ENCODE measurements at places on chromosomes 7 and 10.

DNA sequence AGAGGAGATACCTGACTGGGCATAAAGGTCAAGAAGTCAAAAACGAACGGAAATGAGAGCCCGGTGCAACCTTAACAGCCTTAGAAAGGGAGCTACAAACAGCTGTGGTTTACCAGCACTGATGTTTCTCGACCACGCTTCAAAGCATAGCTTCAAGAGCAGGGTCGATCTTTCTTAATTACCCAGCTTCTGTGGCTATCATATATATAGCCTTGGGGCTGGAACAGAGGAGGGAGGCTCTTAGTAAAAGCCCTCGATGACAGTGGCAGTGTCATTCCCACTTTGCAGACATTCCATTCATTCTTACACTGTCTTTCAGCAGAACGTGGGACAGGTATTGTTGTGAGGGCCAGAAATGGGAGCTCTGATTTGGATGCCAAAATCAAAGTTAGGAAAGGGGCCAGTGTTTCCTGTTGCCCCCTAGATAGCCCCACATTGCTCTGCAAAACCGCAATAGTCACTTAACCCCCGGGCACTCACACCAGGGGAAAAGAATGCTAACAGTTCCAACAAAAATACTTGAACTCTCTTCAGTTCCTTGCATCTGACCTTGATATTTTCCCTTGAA, 141.5 kb downstream of the MTPAP start:
- no peak for DNase-seq

GRCh38 chr10:131636116-131636515, 264.7 kb upstream of the PPP2R2D start:
- DNase-seq = no peak

DNA sequence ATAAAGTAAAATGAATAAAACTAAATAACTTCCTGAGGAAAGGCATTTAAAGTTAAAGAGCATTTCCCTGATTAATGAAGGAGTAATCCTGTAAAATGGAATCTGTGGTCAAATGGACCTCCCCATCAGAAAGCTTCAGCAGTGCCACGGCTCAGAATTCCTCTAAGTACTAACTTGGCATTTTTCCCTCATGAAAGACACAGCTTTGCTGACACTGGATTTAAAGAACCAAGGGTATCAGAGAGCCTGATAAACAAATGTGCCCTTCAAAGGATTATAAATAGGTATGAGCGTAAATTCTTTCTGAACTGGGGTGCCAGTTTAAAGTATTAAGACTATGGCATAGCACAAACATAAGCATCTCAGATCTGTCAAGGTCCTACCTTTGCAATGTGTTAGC, 24.2 kb upstream of the RNF148 start:
- DNase-seq = no peak

DNA sequence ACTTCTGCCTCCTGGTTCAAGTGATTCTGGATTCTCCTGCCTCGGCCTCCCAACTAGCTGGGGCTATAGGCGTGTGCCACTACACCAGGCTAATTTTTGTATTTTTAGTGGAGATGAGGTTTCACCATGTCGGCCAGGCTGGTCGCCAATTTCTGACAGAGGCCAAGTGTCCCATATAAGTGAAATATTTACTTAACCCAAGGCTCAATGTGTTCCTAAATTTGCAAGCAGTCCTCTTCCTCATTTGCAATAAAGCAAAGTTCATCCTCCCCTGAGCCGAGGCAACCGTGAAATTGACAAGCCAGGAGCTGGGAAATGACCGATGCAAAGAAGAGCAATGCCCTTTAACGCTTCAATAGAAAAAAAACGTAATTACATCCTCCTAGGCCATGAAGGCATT, 347.7 kb downstream of the FRMD4A start:
- DNase-seq = no peak

DNA sequence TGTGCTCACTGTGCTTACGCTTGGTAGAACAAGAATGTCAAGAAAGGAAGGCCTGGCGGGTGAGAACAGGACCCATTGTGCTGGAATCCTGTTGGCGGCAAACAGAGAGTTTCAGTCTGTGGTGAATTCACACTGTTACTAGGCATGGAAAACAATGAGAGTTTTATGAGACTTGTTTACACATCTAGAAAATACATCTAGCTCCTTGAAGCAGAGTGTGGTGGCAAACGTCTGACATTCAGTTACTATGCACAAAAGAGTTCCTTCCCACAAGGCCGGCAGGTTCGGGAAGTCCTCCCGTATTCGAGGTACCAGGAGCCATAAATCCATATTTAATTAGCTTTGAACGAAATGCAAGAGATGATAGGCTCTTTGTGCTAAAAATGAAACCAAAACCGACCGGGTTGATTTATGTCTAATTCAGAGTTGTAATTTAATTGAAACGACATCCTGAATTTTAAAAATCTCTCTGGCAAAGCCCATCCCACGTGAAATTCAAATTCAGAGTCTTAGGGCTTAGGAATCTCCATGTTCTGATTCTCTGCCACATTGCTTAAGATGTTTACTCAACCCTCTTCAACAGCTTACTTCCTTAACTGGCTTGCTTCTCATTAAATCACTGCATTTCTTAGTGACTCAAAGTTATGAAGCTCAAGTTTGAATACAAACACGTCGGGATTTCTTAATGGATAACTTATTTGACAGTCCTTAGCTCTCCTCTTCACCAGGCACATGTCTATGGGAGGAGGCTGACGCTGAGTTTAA, 299.9 kb upstream of the PITRM1 start:
- no peak for DNase-seq

DNA sequence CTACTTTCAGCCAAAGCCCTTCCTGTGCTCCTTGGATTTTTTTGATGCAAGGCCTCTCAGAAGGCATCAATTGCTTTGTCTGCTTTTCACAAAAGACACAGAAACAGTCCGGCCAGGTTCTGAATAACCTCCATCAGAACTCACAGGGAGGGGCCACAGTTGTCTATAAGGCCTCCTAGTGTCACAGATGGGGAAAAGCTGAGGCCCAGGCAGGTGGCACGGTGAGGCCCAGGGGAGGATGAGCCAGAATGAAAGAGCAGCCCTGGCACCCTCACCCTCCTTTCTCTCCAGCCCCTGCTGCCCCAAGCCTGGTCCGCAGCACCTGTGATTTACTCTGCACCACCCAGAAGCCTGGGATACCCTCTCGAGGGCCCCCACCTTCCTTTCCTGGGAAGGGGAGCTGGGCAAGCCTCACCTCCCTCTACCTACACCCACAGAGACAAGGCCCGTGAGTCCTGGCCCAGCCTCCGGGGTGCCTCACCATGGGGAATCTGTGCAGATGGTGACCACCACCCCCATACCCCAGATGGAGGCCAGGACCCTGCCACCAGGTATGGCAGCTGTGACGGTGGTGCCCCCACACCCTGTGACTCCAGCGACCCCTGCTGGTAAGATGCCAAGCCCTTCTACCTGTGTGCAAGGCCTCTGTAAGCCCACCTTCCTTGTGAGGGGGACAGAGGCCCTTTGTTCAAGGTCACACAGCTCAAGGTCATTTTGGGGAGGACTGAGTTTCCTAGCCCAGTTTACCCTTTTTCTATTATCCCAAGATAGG, 26.2 kb upstream of the ZNF467 start:
- DNase-seq = peak; percentile 16

GRCh38 chr7:32056767-32057166, 13.4 kb downstream of the PDE1C start:
- no peak for DNase-seq

GRCh38 chr10:132114953-132115520, 49.3 kb downstream of the JAKMIP3 start:
- DNase-seq = no peak

DNA sequence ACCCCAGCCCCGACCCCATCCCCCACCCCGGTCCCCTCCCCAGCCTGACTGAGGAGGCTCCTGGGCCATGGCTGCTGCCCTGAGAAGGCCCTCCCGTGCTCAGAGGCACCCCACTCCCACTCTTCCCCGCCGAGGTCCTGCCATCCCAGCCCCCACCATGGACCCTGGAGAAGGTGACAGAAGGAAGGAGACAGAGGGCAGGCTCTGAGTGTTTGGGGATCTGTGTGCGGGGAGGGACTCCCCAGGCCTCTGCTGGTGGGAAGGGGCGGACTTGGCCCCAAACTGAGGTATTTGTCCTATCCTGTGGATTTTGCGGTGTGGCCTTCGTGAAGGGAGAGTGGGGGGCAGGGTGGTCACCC, 53.4 kb downstream of the PWWP2B start:
- DNase-seq = no peak
